Smooth muscle cell of the pulmonary artery (primary cell): ENCODE measurements at places on chromosomes 1 and 21. TPM values are rescaled to one million over a fixed set of nuclear protein-coding genes. Genes with fewer than 3 reads are reported as not detected.

The SYCP1 gene
- total RNA-seq: not detected in 2 replicates

The EFNA3 gene
- 3.1 and 4.2 TPM in 2 replicates for total RNA-seq

The FCN3 gene
- total RNA-seq: not detected in 2 replicates

The CDCA8 gene
- total RNA-seq: 1.7 and 3.7 TPM in 2 replicates

The HTR6 gene
- total RNA-seq: 0.07 TPM in 1 of 2 replicates, not detected in the other

The MIXL1 gene
- total RNA-seq: not detected in 2 replicates

The SPRR4 gene
- not detected in 2 replicates for total RNA-seq

The HPDL gene
- 0.33 and 0.86 TPM in 2 replicates for total RNA-seq

The PLEKHG5 gene
- 12.5 and 37.3 TPM in 2 replicates for total RNA-seq

The ZMYND12 gene
- total RNA-seq: 1.3 and 1.9 TPM in 2 replicates
